Hypothalamus (tissue), 51 donors: ENCODE measurements at places on chromosomes 2 and 18.

- DNase-seq: no peak
Measured at GRCh38 chr2:47015206-47015605, 99.6 kb upstream of the MCFD2 start.

DNA sequence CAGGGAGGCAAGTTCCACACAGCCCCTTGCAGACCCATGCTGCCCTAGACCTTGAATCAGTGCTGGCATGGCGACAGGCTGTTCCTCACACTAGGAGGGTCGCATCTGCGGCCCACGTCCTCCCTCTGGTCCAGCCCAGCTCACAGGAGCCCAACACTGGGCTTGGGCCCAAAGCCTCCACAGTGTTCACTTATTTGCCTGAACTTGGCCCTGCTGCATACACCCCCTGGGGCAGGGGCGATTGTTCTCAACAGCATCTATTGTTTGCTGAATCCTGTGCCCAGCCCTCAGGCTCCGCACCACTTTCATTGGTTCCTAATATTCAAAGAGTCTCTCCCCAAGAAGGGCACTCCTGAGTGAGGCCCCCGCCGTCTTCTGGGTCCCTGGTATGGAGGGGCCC is 90.7 kb downstream of the ZBTB7C start:
- DNase-seq: no peak

- no peak for DNase-seq
Measured at GRCh38 chr2:208049441-208049840, 24.1 kb upstream of the PLEKHM3 start.

DNA sequence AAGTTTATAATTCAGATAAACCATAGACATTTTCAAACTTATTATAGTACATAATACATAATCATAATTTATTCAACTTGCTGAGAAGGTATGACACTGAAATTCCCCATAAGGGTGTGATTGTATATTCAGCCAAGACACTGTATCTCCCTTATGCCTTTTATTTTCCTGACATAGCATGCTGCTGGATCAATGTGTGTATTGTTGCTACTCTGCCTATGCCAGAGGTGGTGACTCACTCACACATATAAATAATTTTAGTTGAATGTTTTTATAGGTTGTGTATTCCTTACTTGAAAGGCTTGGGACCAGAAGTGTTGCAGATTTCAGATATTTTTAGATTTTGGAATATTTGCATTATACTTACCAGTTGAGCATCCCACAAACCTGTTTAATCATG is 86.8 kb downstream of the VRK2 start:
- no peak for DNase-seq

DNA sequence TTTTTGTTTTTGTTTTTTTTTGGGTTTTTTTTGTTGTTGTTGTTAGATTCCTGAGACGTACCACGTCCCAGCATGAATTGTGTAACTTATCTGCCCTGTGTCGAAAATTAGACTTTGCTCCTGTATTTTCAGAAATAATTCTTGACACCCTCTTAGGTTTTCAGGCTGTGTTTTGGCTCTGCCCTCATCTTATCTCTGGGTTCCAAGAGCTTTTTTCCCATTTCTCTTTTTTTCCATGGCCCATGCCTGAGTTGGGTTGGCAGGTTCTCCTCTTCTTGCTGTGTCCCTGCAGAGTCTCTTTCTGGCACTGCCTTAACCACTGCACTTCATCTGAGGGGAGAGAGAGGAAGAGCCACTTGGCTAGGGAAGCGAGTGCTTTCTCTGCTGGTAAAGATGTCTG is 42.4 kb downstream of the CTIF start:
- DNase-seq: no peak

DNA sequence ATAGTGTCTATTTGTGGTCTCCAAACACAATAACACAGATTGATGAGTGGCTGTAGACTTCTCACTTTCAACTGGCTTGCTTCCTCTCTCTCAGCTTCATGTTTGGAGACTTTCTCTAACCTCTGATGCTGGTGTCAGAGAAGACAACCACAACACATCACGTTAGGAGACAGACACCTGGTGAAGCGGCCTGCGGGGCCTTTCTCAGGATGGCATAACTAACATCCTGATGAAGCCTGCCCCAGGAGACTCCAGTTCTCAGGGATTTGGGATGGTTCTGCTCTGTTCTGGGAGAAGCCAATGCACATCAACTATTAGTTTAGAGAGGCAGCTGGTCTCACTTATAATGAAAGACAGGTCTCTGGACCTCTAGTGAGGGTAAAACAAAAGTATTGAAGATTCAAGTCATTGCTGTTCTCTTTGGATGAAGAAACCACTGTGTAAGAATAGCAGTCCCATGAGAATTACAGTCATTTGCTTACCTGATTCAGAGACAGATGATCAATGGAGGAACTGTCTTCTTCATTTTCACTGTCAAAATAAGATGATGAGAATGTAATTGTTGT is 2.0 kb downstream of the IL1A start:
- DNase-seq: no peak

DNA sequence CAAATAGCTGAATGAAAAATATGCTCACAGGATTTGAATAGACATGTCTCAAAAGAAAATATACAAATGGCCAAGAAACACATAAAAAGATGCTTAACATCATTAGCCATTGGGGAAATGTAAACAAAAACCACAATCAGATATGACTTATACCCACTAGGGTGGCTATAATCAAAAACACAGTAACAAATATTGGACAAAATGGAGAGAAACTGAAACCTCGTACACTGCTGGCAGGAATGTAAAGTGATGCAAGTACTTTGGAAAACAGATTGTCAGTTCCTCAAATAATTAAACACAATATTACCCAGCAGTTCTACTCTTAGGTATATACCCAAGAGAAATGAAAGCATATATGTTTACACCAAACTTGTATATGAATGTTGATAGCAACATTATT is 213.0 kb downstream of the PHLPP1 start:
- no peak for DNase-seq

DNA sequence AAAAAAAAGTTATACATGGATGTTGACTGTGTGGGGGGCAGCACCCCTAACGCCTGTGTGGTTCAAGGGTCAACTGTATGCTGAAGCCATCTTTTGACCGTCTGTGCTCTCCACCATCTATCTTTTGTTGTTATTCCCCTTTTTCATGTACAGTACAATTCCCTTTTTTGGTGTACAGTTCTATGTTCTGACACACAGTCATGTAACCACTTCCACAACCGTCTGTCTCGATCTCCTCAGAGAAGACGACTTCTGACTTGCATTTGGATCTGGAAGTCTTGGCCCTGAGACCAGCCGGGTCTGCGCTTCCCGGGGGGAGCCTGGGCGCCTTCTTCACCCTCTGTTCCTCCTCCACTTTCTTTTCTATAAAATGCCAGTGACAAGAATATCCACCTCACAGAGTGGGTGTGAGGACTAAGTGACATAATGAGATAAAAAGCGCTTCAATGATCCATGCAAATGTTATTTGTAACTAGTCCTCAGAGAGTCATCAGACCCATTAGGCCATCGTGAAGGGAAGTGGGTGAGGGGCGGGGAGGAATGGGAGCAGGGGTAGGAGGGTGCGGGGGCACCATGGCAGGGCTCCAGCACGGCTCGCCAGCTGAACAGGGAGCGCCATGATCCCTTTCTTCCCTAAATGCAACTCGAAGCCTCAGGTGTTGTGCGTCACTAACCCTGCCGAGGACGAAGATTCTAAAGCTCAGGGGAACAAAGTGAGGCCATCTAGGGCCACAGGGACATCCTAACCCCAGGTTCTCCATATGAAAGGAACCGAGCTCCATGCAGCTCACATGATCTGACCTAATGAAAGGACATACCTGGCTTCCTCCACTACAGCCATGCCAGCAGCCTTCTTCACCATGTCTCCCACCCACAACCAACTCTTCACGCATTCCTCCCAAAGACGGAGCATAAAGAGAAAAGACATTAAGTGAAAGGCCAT is 16.6 kb downstream of the ADCY3 start:
- DNase-seq: no peak

- no peak for DNase-seq
Measured at GRCh38 chr2:12712881-12713280, 3.9 kb upstream of the TRIB2 start.

- no peak for DNase-seq
Measured at GRCh38 chr2:222653280-222653679, 2.6 kb downstream of the FARSB start.

- DNase-seq: no peak
Measured at GRCh38 chr2:29066997-29067605, 7.2 kb downstream of the PCARE start.

- no peak for DNase-seq
Measured at GRCh38 chr2:149915151-149915550, 327.6 kb upstream of the MMADHC start.

GRCh38 chr2:12935222-12935621 is 218.5 kb downstream of the TRIB2 start:
- no peak for DNase-seq

GRCh38 chr2:238406221-238406997 is 20.3 kb upstream of the ASB1 start:
- no peak for DNase-seq

DNA sequence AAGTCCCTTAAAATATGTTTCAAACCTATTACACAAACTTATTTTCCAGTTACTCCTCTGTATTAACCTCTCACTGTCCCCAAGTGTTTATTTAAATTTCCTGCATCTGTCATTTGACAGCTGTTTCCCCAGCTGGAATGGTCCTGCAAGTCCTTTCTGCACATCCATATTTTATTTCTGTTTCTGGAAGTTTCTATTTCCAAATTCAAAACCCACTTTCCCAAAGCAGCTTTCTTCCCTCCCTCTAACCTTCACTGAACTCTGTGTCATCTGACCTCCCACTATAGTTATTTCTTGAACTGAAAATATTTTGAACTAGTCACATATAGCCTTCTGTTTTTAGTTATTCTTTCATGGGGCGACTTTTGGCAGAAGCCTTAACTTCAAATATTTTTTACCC is 459.4 kb upstream of the MC4R start:
- no peak for DNase-seq

- DNase-seq: no peak
Measured at GRCh38 chr2:114843963-114844362, 401.5 kb downstream of the DPP10 start.

DNA sequence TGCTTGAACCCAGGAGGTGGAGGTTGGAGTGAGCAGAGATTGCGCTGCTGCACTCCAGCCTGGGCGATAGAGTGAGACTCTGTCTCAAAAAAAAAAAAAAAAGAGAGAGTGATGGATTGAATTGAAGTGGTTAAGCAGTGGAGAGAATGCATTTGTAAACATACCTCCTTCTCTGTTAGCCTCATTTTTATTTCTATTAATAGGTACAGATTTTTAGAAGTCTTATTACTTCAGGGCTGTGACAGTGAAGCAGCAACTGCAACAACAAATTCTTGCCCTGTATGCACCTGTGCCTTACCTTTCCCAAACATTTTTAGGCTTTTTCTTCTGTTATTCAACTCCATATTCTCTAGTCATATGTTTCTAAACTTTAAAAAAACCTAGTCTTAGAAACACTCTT is 55.5 kb downstream of the RAB10 start:
- DNase-seq: no peak

- no peak for DNase-seq
Measured at GRCh38 chr18:52437161-52437560, 97.2 kb downstream of the DCC start.

GRCh38 chr2:233532971-233533370 is 33.6 kb downstream of the USP40 start:
- DNase-seq: no peak

- DNase-seq: no peak
Measured at GRCh38 chr2:3759331-3759730, 56.0 kb downstream of the DCDC2C start.

GRCh38 chr18:65435534-65435933 is 315.3 kb upstream of the CDH7 start:
- DNase-seq: no peak

DNA sequence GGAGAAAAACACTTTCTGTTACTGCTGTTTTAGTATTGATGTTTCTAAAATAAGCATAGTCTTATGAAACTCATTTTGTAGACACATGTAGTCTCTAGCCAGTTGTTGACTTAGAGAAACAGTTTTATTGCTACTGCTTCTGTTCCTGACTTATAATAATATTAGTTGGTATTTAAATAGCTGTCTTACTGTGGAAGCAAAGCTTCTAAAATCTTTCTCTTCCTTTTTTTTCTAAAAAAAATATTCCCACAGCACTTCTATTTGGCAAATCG is 121.8 kb downstream of the MTX2 start:
- no peak for DNase-seq

- no peak for DNase-seq
Measured at GRCh38 chr18:22177327-22177871, 8.0 kb downstream of the GATA6 start.

DNA sequence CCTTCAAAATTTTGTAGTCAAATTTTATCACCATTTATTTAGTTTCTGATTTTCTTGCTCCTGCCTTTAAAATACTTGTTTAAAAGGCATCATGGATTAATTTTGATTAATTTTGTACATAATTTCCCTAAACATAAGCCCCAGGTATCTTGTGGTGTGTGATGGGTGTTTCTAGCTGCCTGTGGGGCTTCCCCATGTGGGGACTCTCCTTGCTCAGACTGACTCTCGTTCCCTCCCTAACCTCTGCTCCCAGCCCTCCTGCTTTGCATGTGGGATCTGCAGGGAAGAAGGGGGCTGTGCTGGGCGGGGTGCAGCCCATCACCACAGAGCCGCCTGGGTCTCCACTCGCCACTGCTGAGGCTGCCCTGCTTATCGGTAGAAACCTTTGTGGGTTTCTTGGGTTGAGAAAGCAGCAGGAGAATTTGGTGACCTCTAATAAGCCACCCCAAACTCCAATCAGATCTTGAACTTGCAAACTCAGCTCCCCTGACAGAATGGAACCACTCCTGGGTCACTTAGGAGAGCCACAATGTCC is 72.5 kb downstream of the MRPS9 start:
- DNase-seq: no peak

DNA sequence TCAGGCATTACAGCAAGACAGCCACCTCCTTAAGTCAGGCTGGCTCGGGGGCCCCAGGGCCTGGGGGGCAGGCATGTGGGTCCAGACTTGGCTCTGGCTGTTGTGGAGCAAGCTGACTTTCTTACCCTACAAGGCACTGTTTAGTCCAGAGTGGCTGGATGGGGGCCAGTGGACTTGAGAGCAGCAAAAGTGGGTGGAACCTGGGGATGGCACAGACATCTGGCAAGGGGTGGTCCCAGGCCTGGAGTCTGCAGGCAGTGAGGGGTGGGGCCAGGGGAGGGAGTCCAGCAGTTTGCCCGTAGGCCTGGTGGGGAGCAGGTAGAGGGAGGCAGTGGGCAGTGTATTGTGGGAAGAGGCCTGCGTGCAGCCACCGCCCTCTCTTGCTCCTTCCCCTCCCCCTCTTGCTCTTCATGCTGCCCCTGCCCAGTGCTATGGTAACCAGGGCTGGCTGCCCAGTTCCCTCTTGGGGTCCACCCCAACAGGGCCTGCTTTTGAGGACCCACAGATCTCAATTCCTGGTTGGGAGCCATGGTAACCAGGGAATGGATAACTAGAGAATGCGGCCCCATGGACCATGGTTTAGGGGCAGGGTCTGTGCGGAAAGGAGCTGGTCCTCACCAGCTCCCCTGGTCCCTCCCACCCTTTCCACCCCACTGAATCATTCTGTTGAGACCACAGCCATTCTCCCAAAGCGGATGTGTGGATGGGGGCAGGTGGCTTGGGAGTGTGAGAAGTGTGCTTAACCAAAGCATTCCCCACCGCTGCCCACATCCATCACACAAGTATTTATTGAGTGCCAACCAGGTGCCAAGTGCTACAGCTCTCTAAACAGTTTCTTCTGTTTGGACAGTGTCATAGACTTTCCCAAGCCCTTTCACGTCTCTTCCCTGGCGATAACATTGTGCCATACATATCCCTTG is 19.3 kb downstream of the SPEG start:
- no peak for DNase-seq
